ENCODE measurements at places on chromosomes 1 and 21.

DNA sequence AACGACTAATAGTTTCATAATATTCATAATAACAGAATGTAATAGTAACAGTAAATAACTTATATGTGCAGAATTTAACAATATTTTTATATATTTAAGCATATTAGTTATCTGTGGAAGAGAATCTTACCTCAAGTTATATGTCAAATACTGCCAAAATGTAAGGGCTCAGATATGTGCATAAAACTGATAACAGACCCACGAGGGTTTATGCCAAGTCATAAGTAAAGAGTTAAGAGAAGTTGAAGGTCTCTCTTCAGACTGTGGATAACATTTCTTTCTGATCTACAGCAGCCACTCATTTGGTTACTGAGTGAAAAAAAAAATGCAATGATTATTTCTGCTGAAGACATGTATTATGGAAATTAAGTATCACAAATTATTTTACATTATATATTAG lies 1167.8 kb upstream of the NCAM2 start:
- DNase-seq: no peak

DNA sequence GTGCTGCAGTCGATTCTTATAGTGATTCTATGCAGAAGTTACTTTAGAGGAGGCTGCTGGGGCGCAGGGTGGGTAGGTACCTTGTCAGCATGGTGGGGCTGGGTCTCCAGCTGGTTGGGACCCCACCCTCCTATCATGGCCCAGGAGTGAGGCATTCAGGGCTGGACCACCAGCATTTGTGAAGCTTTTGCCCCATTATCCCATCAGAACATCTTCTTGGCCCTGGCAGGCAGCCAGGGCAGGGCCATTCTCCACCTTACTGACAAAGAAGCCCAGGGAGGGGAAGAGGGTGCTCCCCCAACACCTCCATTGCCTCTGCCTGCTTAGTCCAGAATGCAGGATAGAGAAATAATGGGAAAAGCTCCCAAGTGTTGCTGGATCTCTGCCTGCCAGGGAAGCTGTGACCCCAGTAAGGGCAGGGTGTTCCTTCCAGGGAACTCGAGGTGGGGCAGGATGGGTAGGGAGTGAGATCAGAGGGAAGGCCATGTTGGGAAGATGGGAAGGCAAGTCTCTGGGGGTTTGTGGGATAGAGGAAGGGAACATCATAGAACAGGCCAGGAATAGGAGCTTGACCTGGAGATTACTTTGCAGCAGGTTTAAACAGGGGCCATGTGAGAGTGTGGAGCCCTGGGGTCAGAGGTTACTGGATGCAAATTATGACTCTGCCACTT lies 16.2 kb upstream of the SLC2A1 start:
- DNase-seq: no peak

- no peak for DNase-seq
Measured at GRCh38 chr1:66598670-66599069, 64.7 kb downstream of the SGIP1 start.

- no peak for DNase-seq
Measured at GRCh38 chr1:151067185-151067584, 3.4 kb upstream of the GABPB2 start.

GRCh38 chr1:154476791-154477190 lies 25.2 kb upstream of the TDRD10 start:
- no peak for DNase-seq

- DNase-seq: no peak
Measured at GRCh38 chr1:198333744-198334143, 176.9 kb downstream of the NEK7 start.

GRCh38 chr1:241408170-241408569 lies 51.2 kb upstream of the RGS7 start:
- no peak for DNase-seq

DNA sequence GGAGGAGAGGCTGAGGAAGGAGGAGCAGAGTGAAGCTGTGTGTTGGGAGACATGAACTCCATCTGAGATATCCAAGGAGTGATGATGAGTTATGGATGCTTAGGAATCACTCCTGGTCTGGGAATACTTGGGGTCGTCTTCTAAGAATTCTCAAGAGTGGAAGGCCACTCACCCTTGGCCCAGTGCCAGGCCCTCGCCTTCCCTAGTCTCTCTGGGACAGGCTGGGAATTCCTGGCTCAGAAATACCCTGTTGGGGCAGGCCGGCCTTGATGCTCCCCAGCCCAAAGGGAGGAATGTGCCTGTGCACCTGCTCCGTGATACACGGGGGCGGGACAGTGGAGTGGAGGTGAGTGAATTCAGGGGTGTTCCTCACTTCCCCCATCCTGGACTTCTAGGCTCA lies 12.6 kb upstream of the LMNA start:
- no peak for DNase-seq

- DNase-seq: no peak
Measured at GRCh38 chr1:94345148-94345721, 73.0 kb upstream of the ABCD3 start.

GRCh38 chr1:198597690-198598430 lies 41.0 kb upstream of the PTPRC start:
- DNase-seq: no peak

- no peak for DNase-seq
Measured at GRCh38 chr1:241802863-241803262, 45.1 kb upstream of the EXO1 start.

DNA sequence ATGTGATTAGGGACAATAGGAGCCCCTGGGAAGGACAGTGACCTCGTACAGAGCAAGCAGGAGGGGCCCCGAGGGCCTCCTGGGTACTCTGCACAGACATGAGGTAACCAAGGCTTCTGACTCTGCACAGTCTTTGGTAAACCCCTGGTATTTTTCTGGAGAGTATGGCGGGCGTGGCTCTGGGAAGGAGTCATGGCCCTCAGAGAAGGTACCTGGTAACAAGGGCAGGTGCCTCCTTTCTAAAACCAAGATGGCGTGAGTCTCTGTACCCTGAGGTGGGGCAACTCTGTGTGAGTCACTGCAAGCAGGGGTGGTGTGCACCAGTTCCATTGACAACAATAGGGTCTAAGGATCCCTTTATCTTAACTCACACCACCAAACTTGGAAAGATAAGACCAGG lies 39.9 kb upstream of the SLC19A1 start:
- no peak for DNase-seq

DNA sequence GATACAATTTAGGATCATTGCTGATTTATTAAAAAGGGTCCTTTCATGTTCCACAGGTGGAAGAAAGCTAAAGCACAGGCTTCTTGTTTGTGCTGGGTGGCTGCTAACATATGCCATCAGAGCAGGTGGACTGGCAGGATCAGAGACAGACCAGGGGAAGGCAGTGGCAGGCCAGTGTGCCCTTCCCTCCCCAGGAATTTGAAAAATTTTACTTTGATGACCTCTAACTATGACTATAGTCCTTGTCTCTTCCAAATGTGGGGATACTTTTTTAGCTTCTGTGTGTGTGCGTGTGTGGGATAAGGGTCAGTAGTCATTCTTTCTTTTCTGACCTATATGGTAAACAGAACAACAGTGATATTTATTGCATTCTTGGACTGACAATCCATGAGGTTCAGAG lies 49.9 kb downstream of the LHX9 start:
- no peak for DNase-seq

DNA sequence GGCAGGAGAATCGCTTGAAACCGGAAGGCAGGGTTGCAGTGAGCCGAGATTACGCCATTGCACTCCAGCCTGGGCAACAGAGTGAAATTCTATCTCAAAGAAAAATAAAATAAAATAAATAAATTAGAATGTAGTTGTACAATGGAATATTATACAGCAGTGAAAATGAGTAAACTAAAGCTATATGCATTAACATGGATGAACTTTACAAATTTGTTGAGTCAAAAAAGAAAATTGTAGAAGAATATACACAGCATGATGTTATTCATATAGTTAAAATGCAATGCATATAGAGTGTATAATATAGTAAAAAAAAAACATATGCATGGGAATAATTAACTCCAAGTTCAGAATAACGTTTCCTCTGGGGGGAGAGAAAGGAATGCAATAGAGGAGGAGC lies 11.0 kb upstream of the NAV1 start:
- no peak for DNase-seq

DNA sequence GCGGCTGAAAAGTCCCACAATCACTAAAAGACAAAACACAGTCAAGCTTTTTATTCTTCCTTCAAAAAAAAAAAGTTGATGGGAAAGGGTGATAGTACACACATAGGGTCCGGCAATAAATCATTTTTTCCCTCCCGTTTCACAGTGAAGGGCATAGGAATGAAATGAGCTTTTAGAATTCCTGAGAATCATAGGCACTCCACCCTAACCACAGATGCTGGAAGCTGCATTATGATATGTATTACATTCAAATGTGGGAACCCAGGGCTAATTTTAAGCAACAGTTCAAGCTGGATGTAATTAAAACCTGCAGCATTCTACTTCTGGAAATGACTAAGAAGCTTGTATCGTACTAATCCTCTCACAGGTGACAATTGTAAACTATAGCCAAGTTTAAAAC lies 75.7 kb upstream of the KCNJ15 start:
- DNase-seq: no peak

GRCh38 chr1:181094416-181095212 lies 6.1 kb downstream of the IER5 start:
- DNase-seq: no peak

DNA sequence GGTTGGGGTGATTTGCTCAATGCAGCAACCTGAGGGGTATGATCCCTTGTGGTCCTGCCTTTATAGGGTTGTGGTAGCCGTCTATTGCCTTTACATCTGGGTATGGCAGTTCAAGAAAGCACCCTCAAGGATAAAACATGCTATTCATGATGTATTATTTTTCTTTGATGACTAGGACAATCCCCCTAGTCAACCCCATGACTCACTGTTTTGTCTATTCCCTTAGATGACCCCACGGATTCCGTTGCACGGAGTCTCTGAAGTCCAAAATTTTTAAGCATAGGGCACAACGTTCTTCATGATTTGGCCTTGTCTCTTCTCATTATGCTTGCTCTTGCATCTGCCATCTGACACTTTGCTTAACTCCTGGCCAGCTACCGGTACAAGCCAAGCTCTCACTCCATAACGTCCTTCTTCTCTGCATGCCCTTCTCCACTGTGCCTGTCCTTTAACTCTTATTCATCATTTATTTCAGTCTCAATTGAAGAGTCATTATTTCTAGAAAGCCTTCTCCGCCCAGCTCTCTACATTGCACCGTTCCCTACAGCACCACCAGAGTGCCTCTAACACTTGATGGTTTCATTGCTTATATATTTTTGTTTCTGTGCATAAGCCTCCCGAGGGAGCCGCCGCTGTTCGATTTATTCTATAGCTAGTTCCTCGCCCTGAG lies 838 bp upstream of the DISP1 start:
- DNase-seq: no peak

GRCh38 chr1:51329443-51330325 lies 678 bp downstream of the TTC39A start:
- DNase-seq: no peak

- no peak for DNase-seq
Measured at GRCh38 chr1:63148825-63149645, 173.3 kb upstream of the FOXD3 start.

GRCh38 chr1:1598720-1599029 lies 1.3 kb downstream of the FNDC10 start:
- DNase-seq: no peak

DNA sequence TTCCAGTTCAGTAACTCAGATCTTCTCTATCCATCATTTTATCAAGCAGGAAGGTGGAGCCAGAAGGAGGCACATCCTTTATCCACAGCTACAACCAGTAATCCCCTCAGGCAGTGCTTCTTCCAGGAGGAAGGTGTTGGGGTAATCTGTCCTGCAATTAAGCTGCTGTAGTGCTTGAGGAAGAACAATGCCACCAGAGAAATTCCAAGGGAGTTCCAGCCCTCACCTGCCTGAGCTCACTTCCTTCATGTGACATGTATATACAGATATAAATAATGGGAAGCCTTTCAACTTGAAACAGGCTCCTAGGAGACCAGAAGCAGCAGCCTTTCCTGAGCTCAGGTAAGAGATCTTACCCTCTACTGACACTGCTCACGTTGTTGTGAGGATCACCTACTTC lies 2.2 kb upstream of the IL20 start:
- DNase-seq: no peak

DNA sequence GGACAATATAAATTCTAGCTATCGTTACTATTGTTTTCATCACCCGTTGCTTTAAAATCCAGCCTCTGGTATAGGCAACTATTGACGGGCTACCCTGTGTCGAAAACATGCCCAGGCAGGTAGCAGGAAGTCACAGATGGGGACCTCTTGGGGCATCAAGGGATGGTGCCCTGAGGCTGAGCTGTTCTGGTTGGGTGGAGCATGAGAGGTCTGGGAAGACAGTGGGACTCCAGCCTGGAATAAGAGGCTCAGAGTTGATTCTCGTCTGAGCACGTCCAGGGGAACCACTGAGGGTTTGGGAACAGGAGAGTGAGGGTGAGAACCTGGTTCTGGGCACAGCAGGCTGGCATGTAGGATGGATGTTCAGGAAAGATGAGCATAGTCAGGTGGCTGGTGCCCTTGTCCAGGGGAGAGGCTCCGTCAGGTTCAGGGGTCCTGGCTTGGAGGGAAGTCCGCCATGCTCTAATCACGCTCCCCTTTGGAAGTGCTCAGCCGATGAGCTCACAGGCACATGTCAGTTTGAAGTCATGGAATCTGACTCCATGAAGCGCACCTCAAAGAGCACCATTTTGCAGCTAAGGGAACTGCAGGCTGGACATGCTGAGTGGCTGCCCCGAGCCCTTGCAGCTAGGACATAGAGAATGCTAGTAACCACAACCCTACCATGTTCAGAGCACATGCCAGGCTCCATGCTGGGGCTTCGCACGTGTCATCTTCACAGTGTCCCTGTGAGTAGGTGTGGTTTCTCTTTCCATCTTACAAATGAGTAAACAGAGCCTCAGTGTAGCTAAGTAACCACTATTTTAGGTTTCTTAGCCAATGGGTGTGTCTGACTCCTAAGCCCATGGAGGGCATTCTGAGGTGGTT lies 21.0 kb downstream of the PCSK9 start:
- DNase-seq: no peak

- no peak for DNase-seq
Measured at GRCh38 chr1:196063952-196064351, 544.3 kb downstream of the KCNT2 start.

DNA sequence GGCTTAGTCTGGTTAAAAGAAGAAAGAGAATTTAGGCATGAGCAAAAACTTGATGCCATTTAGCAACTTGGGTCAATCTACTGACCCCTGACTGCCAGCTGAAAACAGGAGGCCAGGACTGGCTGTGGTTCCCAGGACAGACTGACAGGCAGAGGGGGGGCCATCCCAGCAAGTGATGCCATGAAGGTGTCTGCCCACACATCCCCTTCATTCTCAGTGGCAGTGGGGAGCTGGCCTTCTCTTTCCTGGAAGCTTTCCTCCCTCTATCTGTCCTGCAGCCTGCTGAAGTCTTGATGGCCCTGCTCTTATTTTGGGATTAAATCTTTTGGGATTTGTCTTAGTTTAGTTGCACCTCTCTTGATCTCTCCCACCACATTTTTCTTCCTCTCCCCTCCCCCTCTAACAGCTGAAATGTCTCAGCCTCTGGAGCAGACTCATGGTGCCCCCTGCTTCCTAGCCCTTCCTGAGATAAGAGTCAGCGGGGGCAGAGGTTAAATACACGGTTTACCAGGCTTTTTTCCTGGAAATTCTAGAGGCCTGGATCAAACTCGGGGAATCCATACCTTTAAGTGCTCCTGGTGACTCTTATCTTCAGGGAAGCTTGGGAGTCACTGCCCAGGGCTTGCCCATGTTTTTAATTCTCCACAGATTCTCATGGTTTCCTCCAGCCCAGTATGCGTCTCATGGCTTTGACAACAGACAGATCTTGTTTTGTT lies 99.5 kb upstream of the TSPAN2 start:
- DNase-seq: no peak

GRCh38 chr1:215376544-215377264 lies 190.4 kb upstream of the KCTD3 start:
- no peak for DNase-seq

- DNase-seq: no peak
Measured at GRCh38 chr1:232628335-232629249, 1.3 kb downstream of the SIPA1L2 start.
